ENCODE measurements at places on chromosomes 1 and 21. TPM values are rescaled to one million over a fixed set of nuclear protein-coding genes. Genes with fewer than 3 reads are reported as not detected.
A peak's percentile ranks its signal among the peaks of the same experiment; 100 is the strongest.

GRCh38 chr1:44361478-44361877 lies 6.4 kb upstream of the ERI3 start:
- DNase-seq: no peak

DNA sequence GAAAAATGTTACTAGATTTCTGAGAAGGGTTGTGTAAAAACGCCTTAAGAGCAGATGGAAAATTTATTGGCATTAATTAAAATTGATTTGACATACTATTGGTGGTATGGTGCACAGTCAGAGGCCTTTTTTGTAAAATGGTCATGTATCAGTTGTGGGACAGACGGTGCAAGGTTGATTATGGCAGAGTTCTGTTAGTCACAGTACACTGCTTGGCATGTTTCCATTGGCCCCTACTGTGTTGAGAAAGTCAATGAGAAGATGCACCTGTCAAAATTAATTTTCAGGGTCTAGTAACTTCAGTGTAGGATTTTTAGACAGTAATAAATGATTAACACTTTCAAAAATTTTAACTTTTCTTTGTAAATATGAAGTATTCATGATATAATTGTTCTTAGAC lies 4.4 kb downstream of the B3GALT2 start:
- DNase-seq: no peak

Gene SLC44A3
- total RNA-seq: 2.8 TPM

DNA sequence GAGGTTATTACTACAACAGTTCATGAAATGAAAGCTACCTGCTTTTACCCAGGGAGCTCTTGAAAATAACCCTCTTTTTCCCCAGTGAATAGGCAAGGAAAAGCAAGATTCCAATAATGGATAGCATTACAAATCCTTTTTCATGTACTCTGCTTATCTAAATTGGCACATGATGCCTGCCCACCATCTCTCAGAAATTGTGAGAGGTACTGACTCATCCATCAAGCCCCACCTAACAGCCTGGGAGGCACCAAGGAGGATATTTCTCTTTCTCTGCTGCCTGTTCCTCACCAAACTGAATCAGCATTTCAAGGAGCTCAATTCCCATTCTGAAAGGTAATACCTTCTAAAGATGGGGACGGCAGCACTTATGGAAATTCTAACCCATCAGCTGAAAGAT lies 34.4 kb downstream of the PALMD start:
- no peak for DNase-seq

Gene ALX3
- not detected for total RNA-seq

GRCh38 chr1:18803851-18804250 lies 55.6 kb downstream of the TAS1R2 start:
- DNase-seq: no peak

Gene TTC39A
- 1.1 TPM for total RNA-seq

DNA sequence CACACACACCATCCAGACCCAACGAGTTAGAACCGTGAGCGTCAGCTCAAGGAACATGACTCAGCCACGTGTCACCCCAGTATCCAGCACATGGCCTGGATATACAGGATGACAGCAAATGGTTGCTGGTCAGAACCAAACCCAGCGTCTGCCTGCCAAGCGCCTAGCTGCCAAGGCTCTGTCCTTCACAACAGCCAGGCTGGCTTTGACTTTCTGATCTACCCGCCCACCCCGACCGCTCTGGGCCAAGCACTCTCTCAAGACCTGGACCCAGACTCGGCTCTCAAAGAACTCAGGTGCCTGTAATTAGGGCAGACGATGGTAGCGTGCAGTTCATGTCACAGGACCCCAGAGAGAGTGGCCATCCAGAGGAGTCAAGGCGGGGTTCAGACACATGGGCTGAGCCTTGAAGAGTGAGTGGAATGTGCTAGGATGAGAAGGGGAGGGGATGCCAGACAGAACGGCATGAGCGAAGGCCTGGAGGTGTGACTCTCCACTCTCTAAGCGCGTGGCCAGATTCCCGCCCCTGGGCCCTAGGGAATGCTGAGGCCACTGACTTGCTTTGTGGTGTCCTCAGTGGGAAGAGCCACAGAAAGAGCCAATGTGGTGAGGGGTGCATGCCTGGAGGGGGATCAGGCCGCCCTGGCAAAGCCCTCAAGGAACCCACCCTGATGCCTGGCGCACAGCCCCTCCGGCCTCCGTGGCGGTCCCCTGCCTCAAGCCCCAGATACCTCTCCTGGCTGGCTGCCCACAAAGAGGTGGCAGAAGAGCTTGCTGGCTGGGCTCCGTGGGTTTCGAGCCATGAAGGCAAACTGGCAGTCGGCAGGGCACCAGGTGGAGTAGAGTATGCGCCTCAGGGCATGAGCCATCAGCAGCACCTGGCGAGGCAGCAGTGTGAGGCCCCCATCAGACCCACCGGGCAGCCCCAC lies 7.0 kb downstream of the SH2D5 start:
- peak; percentile 22 for DNase-seq

GRCh38 chr1:207283421-207283820 lies 38.1 kb upstream of the CD55 start:
- DNase-seq: no peak

DNA sequence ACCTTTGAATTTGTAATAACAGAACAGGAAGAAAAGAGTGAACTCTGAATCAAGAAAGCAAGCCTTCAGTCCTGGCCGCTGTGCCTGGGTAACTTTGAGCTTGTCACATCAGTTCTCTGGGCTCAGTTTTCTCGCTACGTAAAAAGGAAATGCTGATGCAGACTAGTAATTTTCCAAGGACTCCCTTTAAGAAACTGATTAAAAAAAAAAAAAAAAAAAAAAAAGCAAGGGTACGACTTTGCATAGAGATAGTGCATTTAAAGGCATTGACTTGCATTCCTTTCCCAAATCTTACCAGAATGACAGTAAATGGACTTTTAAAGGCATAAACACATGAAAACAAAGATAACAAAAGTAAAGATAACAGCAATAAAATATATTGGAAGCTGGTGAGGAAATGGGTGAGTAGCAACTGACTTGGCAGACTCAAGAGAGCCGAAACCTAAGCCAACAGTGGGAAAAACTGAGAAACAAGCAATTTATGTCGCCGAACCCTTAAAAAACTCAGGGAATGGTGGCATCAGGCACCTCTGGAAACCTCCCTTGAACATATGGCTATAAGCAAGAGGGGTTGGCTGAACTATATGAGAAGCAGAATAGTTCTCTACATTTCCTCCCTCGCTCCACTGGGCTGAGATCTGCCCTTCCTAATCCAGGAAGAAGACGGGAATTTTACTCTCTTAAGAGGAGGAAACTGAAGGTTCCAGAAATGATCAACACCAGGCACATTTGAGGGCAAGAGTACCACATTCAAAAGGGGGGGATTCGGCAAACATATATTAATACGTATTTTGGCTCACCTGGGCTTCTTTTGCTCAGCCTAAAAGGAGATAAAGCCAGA lies 189.2 kb downstream of the CDC7 start:
- no peak for DNase-seq

- DNase-seq: no peak
These were observed 105.9 kb upstream of the IGSF21 start for GRCh38 chr1:18001725-18002124.

- DNase-seq: no peak
These were observed 21.7 kb downstream of the LRRC8B start for GRCh38 chr1:89546082-89546889.

Gene DMRTA2
- total RNA-seq: not detected

Gene NCAM2
- total RNA-seq: 0.42 TPM

- no peak for DNase-seq
These were observed 60.1 kb upstream of the PTGS2 start for GRCh38 chr1:186740324-186740723.

GRCh38 chr1:15399710-15400109 lies 10.0 kb upstream of the EFHD2 start:
- no peak for DNase-seq

DNA sequence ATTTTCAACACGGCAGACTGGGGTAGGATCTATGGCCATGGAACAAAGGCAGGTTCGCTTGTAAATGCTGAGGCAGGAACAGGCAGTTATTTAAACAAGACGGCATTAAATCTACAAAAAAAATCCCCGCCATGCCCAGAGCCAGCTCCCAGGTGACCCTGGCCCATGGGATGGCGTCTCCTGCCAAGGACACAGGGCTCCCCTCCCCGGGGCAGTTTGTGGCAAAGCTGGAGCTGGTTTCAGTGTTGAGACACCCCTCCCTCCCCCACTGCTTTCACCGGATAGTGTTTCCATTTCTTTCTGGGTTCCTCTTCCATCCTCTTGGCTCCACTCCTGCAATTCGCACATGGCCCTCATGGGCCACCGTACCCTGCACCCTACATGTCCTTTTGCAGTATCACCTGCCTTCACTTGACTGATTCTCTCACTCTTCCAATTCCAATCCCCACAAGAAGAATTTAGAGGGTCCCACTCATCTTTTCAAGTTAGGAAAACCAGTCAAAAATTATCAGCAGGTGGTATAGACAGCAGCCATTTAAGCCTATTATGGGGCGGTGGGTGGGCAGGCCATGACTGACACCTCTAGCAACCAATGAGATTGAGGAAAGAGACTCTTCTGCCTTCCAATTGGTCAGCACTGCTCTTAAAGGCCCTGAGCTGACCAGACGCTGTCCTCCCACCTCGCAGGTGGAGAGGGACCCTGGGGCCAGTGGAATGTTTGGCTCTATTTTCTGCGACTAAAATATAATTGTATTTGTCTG lies 52.0 kb downstream of the OLIG1 start:
- no peak for DNase-seq

DNA sequence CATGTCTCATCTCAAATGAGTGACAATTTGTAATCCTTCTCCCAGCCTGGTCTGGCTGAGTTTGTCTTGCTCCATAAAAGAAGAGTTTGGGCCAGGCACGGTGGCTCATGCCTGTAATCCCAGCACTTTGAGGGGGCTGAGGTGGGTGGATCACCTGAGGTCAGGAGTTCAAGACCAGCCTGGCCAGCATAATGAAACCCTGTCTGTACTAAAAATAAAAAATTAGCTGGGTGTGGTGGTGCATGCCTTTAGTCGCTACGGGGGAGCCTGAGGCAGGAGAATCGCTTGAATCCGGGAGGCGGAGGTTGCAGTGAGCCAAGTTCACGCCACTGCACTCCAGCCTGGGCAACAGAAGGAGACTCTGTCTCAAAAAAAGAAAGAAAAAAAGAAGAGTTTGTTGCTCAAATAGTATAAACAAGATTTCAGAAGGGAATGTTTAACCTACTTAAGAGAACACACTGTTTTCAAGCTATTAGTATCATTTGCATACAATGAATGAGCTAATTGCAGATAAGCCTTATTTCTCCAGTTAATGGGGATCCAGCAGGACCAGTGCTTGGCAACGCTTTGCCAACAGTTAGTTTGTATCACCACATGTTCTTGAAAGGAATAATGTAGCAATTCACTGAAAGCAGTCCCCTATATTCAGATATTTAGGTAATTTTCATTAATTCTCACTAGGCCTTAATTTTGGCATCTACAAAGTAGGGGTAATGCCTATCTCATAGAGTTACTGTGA lies 15.9 kb downstream of the KLHDC7A start:
- no peak for DNase-seq

GRCh38 chr1:180646093-180646492 lies 14.3 kb downstream of the XPR1 start:
- DNase-seq: no peak

DNA sequence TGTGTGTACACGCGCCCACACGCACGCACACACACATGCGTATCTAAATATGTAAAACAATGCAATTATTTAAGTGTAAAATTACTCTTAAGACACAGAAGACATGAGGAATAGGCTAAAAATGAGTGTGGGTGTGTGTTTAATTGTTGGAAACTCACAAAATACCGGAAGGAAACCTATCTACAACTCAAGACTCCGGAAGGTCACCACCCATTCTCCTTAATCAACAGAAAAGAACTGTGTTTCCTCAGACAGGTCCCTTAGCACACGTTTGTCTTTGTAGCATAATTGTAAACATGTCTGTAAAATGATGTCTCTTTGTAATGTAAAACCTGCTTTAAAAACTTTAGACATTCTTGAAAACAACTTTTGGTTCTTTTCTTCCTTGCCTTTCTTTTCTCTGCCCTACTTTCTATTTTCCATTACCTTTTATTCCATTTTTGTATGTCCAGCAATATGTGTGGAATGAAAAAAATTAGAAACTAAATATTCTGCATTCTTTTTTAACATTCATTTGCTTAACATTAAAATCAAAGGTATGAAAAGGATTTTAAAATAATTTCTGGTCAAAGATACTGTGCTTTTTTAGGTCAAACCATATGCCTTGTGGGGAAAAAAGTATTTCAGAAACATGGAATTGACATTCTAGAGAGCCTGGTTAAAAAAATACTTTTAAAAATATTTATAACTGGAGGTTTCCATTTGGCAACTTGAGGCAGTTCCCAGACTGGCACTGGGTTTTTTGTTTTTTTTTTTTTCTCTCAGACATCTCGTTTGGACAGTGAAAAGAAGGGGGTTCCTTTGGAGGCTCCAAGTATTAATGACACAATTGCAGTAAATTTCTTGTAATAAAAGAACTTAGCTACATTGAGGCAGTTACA lies 46.2 kb downstream of the ATP5PF start:
- no peak for DNase-seq

- DNase-seq: no peak
These were observed 120.7 kb downstream of the NGF start for GRCh38 chr1:115217150-115218033.

- DNase-seq: no peak
These were observed 24.7 kb downstream of the SDE2 start for GRCh38 chr1:225974454-225974853.

Gene AMY2A
- 0.69 TPM for total RNA-seq

DNA sequence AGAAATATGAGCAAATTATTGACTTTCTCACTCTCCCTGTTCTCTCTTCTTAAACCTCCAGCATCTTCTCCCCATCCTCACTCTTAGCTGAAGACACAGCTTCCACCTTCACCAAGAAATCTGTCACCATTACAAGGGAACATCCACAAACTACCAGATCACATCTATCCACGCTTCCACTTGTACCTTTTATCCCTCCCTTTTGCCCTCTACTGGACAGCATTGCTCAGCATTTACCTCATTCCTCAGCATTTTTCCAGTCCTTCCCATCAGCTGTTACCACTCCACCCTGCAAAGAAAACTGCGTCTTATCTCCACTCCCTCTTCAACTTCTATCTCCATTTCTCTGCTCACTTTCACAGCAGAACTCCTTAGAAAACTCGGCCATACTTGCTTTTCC lies 42.6 kb downstream of the KCNJ6 start:
- DNase-seq: no peak

Gene MAEL
- not detected for total RNA-seq

Gene TMEM82
- total RNA-seq: not detected

- no peak for DNase-seq
These were observed 4.5 kb downstream of the PRRX1 start for GRCh38 chr1:170668209-170669106.

DNA sequence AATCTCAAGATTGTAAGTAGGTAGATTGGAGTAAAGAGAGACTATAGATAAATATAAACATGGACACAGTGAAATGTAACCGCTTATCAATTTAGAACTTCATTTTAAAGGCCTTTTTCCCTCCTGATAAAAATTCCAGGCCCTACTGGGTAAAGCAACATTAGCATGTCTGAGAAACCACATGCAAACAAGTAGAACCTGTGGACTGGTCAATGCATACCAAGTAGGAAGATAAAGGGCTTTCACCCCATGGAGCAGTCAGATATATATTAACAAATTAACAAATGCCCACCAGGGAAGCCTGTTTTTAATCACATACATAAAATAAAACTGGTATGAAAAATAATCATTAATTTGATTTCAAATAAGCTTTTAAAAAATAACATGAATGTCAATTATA lies 8.1 kb downstream of the DPH5 start:
- no peak for DNase-seq

Gene AK5
- total RNA-seq: 0.89 TPM

GRCh38 chr21:32816261-32816660 lies 44.7 kb upstream of the PAXBP1 start:
- DNase-seq: no peak

Gene TCP10L
- 0.48 TPM for total RNA-seq

- DNase-seq: no peak
These were observed 330.0 kb upstream of the DEPDC1 start for GRCh38 chr1:68826836-68827235.

Data from ovary (tissue), 10 donors.